ENCODE measurements at places on chromosomes 2 and 18.
A peak's percentile ranks its signal among the peaks of the same experiment; 100 is the strongest.

DNA sequence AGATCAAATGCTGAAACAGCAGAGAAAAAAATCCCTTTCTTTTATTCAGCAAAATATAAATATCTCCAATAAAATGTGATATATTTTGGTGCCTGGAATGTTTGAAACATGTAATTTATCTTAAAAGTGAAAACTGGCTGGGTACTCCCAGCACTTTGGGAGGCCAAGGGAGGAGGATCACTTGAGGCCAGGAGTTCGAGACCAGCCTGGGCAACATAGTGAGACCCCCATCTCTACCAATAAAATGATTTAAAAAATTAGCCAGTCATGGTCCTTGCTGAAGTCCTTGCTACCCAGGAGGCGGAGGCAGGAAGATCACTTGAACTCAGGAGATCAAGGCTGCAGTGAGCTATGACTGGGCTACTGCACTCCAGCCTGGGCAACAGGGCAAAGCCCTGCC is 8.6 kb downstream of the SH3YL1 start:
- no peak for DNase-seq

GRCh38 chr2:12797815-12798214 is 81.1 kb downstream of the TRIB2 start:
- DNase-seq: no peak

DNA sequence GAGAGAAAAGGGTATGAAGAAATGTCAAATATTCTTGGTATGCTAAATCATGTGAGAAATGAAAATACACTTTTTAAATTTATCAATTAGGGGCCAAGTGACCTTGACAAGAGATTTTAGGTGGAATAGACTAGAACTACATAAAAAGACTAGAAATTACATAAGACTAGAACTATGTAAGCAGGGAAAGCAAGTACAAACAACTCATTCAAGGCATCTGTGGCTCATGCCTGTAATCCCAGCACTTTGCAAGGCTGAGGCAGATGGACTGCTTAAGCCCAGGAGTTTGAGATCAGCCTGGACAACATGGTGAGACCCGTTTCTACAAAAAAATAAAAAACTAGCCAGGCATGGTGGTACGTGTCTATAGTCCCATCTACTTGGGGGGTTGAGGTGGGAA is 20.3 kb downstream of the SF3B1 start:
- no peak for DNase-seq

DNA sequence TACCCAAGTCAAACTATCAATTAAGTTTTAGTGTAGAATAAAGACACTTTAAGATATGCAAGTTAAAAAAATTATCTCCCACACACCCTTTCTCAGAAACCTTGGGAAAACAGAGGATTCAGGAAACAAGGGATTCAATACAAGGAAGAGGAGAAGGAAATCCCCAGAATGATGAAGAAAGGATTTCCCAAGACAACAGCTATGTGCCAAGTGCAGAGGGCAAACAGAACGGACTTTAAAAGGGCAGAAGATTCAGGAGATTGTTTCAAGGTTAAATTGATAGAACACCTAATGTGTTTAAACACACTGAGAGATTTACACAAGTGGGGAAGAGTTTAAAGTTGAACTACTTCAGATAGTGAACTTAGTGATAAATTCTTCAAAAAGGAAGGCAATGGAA is 71.5 kb upstream of the EPAS1 start:
- DNase-seq: no peak

GRCh38 chr2:42566837-42567321 is 1.6 kb upstream of the MTA3 start:
- no peak for DNase-seq

DNA sequence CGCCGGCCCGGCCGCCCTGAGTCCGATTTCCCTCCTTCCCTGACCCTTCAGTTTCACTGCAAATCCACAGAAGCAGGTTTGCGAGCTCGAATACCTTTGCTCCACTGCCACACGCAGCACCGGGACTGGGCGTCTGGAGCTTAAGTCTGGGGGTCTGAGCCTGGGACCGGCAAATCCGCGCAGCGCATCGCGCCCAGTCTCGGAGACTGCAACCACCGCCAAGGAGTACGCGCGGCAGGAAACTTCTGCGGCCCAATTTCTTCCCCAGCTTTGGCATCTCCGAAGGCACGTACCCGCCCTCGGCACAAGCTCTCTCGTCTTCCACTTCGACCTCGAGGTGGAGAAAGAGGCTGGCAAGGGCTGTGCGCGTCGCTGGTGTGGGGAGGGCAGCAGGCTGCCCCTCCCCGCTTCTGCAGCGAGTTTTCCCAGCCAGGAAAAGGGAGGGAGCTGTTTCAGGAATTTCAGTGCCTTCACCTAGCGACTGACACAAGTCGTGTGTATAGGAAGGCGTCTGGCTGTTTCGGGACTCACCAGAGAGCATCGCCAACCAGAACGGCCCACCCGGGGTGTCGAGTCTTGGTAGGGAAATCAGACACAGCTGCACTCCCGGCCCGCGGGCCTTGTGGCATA is 4.6 kb downstream of the SIX2 start:
- DNase-seq: no peak

DNA sequence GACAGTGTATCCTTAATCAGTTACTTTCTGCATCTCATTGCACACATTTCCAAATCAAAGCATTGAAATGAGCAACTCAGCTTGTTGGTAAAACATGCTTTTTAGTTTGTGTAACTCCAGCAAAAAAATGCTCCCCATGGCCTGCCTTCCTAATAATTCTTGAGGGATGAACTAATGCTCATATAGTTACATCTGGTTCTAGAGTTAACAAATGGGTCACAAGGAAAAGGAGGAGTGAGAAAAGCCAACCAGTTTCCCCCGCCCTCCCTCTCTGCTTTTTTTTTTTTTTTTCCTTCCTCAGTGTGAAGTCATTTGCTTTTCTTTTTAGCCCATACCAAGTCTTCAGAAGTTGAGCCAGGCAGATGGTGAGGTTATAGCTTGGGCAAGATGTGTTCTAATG is 231.7 kb downstream of the MTX2 start:
- peak; percentile 67 for DNase-seq

DNA sequence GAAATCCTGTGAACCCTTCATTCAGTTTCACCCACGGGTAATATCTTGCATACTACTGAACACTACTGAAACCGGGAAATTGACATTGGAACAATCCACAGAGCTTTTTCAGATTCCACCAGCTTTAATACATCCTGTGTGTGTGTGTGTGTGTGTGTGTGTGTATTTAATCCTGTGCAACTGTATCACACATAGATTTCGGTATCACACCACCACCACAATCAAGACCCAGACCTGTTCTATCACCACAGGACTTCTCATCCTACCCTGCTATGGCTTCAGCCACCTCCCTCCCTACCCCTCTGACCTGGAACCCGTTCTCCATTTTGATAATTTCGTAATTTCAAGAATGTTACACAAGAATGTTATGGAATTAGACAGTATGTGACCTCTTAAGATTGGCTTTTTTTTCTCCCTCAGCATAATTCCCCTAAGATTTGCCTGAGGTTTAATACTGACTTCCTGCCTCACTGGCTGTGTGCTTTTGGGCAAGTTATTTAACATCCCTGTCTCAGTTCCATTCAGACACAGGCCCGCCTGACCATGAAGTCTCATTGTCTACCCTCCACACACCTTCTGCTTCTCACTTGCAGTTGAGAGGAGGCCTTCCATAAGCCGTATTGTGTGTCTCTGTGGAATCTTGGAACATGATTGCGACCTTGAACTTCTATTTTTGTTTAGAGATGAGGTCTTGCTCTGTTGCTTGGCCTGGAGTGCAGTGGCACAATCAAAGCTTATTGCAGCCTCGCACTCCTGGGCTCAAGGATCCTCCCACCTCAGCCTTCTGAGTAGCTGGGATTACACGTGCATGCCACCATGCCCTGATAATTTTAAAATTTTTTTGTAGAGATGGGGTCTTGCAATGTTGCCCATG is 14.4 kb upstream of the TMEM131 start:
- no peak for DNase-seq

DNA sequence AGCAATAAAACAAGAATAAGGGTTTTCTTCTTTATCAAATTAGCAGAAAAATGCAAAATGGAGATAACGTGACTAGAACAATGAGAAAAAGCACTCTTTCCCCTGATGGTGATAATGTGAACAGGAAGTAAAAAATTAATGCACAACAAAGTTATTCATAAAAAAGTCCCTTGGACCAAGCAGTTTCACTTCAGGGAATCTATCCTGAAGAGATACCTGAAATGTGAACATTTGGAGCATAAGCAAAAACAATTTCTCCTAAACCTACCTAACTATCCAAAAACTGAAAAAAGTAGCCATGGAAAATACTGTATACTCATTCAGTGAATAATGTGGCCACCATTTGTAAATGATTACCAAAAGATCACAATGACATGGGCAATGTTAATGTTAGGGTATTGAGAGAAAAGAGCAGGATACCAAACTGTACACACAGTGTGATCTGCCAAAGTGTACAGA is 48.7 kb downstream of the TRIP12 start:
- no peak for DNase-seq

DNA sequence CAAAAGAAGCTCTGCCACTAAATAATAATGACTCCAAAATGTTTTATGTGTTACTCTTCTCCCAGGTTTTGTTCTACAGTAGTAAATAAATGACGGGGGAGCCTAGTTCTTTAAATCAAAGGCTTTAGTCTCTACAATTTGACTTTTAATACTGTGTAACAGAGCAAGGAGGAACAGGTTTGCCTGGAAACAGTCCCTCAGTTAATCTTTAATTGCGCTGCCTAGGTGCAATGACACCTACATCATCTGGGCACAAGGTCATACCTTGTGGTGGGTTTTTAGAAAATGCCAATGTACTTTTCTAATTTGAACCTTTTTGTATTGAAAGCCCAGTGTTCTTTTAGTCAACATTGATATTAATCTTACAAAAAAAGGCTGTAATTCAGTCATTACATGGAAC is 287.3 kb upstream of the SETBP1 start:
- no peak for DNase-seq
